ENCODE measurements at places on chromosomes 6 and 20.

- DNase-seq: no peak
These were observed 109.5 kb downstream of the KIF13A start for GRCh38 chr6:17877895-17878440.

DNA sequence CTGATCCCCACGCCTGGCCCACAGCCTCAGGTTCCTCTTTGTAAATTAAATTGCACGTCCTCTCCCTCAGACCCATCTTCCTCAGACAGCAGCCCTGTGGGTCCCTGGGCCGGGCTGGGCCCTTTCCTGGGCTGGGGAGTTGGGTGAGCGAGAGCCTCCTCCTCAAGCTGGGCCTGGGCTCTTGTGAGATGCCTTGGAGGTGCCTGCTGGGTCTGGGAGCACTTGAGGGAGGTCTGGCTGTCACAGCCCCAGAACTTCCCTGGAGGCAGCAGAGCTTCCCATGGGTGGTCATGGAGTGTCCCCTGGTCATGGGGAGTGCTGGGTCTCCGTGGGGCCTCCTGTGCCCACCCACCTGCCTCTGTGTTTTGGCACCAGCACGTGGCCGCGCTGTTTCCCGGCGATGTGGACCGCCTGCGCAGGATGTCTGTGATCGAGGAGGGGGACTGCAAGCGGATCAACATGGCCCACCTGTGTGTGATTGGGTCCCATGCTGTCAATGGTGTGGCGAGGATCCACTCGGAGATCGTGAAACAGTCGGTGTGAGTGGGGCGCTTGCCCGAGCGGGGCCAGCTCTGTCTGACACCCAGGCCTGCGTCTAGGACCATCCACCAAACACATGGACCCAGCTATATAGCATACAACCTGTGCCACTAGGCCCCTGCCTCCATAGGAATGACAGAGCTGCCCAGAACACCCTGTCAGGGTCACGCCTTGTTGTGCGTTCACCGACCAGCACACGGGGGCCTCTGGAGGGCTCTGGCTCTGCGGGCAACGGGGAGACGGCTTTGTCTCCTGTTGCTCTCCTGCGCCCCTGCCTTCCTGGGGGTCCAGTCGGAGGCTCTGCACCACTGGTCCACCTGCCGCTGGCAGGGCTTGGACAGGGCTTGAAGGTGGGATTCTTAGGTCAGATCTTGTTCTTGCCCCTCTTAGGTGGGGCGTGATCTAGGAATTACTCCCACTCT lies 33.0 kb downstream of the PYGB start:
- no peak for DNase-seq

DNA sequence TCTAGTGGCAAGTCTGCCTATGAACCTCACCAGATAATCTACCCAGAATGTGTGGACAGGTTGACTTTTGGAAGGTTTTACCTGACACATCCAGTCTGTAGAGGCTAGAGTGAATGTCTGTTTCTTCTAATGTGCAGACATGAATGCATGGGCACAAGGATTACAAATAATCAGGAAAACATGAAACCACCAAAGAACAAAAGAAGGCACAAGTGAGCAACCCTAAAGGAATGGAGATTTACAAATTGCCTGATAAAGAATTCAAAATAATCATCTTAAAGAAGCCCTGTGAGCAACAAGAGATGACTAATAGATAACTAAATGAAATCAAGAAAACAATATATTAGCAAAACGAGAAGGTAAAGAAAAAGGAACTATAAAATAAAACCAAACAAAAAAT lies 876.1 kb upstream of the ADGRB3 start:
- DNase-seq: no peak

DNA sequence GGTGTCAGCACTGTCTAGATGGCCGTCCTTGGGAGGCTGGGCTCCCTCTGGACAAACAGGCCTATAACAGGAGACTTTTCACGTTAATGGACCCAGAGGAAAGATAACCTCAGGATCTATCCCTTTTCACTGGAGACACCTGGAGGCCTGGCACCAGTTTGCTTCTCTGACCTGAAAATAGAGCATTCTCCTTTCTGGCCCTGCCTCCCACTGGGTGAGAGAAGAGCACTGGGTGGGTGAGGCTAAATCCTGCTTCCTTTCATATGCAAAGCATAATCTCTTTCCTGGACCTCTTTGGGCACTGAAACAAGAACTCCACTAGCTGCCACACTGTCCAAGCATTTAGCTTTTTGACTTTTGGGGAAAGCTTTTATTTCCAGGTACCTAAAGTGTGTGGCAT lies 78.3 kb downstream of the FOXO3 start:
- DNase-seq: no peak

DNA sequence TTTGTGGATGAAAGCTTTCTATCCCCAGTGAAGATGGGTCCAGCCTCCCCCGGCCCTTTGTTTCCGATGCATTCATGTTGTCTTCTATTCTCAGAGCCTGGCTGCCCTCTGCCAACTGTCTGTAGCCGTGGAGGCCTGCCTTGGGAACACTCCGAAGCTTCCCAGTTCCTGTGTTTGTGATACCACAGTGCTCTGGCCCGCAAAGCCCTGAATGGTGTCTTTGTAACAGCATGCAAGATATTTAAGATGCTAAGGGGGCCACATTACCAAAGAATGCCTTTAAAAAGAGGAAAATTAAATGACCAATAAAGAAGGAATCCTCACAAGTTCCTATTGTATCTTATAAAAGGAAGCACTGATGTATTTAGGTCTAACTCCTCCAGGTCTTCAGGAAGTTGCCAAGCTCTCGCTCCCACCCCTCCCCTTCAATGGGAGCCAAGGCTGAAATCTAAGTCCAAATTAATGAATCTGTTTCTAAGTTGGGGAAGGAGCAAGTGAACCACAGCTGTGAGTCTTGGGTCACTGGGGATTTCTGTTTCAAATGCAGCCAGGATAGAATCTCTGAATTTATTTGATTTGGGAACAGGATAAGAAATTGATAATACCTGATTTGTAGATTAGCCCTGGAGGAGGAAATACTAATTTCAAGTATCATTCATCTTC lies 596.1 kb downstream of the QKI start:
- DNase-seq: peak; percentile 41

- no peak for DNase-seq
These were observed 396.1 kb downstream of the PLCB1 start for GRCh38 chr20:8527998-8528723.

DNA sequence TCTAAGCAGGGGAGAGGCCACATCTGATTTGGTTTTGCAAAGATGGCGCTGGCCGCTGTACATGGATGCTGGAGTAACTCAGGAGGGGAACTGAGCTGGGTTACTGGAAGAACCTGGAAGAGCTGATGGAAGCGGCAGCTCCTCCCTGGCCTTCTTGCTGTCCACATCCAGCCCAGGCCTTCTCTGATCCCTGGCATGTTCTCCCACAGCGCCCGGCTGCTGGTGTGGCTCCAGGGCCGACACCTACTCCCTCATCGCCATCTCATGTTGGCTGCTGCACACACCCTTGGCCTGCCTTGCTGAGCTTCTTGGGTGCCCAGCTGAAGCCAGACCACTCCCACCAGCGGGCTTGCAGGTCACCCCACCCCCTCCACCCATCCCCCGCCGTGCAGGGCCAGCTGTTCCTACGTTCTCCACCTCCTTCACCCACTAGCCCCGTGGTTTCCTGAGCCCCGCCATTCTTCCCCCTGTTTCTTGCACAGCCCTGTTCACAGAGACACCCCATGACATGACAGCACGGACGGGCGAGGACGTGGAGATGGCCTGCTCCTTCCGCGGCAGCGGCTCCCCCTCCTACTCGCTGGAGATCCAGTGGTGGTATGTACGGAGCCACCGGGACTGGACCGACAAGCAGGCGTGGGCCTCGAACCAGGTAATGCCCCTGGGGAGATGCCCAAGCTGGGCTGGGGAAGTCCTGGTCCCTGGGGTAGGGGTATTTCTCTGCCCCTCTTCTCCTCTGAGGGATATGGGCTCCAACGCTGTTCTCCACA lies 28.4 kb downstream of the VSTM2L start:
- DNase-seq: no peak

DNA sequence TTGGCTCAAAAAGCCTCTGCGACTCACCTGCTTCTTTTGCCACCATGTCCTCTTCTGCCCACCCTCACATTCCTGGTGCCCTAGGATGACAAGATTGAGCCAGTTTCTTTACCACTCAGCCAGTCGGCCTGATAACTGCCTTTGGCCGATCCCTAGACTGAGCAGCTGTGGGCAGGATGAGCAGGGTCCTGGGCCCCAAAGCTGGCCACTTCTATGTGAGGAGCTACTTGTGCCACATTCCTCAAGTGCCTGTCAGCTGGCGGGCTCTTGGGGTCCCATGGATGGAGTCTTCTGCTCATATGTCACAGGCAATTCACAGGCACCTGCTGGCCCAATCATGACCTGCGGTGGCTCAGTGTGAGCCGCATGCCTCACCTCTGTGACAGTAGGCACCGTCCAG lies 16.5 kb downstream of the DYNLRB1 start:
- DNase-seq: no peak

DNA sequence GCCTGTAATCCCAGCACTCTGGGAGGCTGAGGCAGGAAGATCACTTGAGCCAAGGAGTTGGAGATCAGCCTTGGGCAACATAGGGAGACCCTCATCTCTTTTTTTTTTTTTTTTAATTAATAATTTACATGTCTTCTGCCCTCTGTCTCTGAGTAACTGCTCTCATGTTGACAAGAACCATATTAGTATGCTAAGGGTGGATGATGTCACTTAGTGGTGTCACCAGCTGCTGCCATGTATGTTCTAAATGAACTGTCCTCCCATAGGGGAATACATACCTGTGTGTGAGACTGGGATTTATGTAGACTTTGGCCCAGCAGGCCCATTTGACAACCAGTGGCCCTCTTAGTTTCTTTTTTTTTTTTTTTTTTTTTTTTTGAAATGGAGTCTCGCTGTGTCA lies 65.6 kb downstream of the SCAND1 start:
- no peak for DNase-seq

DNA sequence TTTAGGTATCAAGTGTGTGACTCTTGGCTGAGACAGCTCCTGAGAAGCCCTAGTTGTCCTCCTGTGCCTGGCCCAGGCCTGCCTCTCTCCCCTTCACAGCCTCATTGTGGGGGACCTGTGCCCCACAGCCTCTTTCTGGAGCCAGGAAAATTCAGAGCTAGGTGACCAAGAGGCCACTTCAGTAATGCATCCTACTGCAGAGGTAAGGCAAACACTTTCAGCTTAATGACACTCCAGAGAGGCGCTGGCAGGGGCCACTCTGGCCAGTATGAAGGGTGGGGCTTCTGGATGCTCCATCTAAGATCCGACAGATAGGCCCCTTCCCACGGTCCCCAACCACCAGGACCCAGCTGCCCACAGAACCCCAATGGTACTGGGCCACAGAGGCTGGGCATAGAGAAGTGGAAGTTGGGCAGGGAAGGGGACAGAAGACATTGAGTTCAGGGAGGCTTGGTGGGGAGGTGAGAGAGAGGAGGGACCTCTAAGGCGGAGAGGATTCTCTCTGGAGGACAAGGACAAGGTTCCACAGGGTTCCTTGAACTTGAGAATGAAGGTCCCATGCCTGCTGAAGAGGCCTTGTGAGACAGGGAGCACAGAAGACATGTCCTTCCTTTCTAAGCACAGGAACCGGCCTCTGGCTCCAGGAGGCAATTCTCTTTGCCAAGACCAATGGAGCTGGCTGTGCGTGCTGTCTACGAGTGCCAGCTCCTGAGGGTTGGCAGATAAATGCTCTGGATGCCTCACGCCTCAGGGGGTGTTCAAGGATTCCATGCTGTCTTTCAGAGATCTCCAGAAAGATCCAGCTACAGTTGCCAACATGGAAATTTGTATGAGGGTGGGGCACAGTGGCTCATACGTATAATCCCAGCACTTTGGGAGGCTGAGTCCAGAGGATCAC lies 46.4 kb upstream of the TGM2 start:
- DNase-seq: no peak

DNA sequence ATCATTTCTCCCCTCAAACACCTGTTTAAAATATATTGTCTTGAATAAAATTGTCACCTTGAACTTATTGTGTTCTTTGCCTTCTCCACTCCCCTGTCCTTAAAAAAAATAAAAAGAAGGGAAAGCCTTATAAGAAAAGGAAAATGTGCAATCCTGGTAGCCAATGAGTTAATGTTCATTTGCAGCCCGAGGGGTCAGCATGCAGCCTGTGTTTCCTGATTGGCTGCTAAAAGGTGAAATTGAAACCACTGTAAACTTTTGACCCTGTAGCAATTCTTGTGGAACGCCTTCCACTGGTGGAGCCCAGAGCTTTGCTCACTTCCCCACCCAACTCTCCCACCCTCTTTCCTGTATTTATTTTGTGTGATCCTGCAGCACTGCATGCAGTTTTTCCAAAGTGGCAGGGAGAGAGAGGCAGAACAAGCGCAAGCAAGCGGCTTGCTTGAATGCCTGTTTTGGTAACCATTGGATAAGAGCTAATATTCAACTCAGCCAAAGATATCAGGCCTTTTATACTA lies 74.9 kb downstream of the NCOA3 start:
- DNase-seq: peak; percentile 33

- DNase-seq: no peak
These were observed 53.2 kb upstream of the SYNJ2 start for GRCh38 chr6:157928428-157928827.

- no peak for DNase-seq
These were observed 2.9 kb upstream of the TAAR1 start for GRCh38 chr6:132661906-132662305.

DNA sequence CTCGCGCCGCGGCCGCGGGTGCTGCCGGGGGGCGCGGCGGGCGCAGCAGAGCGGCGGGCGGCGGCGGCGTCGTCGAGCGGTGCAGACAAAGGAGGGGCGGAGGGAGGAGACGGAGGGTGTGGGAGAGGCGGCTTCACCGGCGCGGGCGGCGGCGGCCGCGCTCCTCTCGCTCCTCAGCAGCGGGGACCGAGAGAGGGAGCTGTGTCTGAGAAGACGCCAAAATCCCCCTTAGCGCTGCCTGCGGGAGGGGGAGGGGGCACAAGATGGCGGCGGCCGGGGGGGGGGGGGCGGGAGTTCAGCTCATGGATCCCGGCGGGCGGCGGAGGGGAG lies 296 bp downstream of the ADNP start:
- no peak for DNase-seq

GRCh38 chr6:16956361-16956760 lies 145.5 kb upstream of the STMND1 start:
- DNase-seq: no peak

DNA sequence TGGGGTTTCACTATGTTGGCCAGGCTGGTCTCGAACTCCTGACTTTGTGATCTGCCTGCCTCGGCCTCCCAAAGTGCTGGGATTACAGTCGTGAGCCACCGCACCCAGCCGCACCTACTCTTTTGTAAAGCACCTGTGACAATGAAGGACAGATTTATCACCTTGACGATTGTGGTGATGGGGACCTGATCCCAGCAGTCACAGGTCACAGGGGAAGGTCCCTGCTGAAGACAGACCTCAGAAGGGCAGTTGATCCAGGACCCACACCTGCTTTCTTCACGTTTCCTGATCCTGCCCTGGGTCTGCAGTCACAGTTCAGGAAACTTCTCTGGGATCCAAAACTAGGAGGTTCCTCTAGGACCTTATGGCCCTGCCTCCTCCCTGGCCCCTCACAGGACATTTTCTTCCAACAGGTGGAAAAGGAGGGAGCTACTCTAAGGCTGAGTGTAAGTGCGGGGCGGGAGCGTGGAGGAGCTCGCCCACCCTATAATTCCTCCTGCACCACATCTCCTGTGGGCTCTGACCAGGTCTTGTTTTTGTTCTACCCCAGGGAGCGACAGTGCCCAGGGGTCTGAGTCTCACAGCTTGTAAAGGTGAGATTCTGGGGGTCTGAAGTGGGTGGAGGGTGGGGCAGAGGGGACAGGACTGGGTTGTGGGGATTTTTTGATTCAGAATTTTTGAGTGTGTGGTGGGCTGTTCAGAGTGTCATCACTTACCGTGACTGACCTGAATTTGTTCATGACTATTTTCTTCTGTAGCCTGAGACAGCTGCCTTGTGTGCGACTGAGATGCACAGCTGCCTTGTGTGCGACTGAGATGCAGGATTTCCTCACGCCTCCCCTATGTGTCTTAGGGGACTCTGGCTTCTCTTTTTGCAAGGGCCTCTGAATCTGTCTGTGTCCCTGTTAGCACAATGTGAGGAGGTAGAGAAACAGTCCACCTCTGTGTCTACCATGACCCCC lies 3.0 kb downstream of the HLA-E start:
- no peak for DNase-seq

Data from hippocampal formation (tissue), 2 donors.